ENCODE measurements at places on chromosomes 4 and X.

DNA sequence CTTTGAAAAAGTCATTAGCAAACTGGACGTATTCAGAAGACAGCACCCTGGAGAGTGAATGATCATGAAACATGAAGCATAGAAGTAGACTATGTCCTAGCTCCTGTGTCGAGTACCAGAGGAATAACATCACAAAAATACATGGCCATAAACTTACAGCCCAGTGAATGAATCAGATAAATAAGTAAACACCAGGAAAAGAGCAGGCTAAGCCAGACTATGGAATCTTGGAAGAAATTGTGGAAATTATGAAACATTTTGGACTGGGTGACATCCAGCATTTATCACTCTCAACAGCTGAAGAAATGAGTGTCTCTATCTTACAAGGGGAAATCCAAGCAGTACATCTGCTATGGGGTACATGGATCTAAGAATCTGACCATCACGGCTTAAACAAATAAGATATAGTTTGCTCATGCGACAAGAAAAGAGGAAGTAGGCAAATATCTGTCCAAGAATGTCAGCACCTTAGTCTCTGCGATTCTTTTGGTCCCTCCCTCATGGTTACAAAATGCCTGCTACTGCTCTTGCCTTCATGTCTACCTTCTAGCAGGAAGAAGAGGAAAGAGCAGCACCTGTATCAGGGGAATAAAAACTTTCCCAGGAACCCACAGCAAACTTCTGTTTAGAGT lies 481.5 kb downstream of the BCOR start:
- no peak for DNase-seq

GRCh38 chr4:108047199-108047598 lies 57.5 kb downstream of the HADH start:
- DNase-seq = no peak

- no peak for DNase-seq
Measured at GRCh38 chr4:151166636-151167035, 67.2 kb downstream of the RPS3A start.

- no peak for DNase-seq
Measured at GRCh38 chrX:40329616-40330015, 231.9 kb upstream of the BCOR start.
